ENCODE measurements at places on chromosomes 6 and 20.

DNA sequence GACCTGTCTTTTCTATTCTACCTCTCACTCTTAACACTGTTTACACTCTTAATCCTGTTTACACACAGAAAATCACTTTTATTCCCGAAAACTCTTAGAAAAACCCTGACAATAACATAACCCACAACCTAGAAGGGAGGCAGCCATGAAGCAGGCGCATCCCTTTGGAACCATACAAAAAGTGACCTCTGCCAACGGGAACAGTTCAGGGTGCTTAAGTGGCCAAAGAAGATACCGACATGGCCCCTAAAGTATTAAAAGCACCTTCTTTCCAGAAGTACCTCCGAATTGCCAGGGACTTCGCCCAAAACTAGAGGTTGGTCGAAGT is 490 bp downstream of the MMUT start:
- DNase-seq = no peak

DNA sequence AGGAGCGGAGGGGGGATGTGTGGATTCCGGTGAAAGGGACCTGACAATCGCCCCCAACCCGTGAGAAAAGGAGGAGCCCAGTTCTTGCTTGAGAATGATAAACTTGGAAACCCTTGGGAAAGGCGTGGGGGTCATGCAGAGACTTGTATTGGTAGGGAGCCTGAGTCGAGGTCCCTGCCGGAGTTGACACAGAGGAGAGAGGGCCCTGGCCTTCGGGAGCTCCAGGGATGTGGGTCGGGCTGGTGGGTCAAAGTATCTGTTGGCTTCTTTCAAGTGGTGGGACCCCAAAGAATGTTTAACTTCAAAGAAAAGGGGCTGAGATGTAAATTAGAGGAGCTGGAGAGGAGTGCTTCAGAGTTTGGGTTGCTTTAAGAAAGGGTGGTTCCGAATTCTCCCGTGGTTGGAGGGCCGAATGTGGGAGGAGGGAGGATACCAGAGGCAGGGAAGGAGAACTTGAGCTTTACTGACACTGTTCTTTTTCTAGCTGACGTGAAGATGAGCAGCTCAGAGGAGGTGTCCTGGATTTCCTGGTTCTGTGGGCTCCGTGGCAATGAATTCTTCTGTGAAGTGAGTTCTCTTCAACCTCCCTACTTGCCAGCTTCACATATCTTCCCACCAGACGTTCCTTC is 571 bp downstream of the CSNK2B start:
- DNase-seq = no peak

DNA sequence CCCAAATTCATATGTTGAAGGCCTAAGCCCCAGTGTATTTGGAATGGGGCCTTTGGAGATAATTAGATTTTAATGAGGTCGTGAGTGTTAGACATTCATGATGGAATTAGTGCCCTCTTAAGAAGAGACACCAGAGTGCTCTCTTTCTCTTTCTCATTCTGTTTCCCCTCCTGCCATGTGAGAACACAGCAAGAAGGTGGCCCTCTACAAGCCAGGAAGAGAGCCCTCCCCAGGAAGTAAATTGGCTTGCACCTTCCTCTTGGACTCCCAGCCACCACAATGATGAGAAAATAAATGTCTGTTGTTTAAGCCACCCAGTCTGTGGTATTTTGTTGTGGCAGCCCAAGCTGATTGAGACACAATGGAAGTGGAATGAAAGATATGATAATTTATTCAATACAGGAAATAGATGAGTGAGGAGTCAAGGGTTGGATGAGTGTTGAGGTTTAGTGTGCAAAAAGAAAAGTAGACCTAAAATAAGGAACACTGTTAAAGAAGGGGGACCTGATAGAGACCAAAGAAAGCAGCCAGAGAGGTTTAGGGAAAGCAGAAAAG is 25.9 kb upstream of the ATXN1 start:
- DNase-seq = no peak

- no peak for DNase-seq
These were observed 57.5 kb downstream of the MYLK4 start for GRCh38 chr6:2693231-2693630.

GRCh38 chr6:56803594-56803993 is 151.3 kb upstream of the BEND6 start:
- no peak for DNase-seq

DNA sequence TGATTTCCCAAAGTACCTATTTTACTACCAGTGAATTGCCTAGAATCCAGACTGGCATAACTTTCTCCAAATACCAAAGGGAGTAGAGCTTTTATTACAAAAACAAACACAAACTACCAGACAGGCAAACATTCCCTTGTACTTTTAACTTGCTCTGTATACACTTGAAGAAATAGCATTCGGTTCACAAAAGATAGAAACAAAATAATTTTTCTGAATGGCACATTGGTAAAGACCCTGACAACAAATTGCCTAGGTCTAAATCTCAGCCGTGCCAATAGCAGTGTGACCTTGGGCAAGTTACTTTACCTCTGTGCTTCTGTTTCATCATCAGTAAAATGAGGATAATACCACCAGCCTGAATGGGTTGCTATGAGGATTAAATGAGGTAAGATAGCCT is 15.9 kb downstream of the ARHGAP18 start:
- DNase-seq = no peak

DNA sequence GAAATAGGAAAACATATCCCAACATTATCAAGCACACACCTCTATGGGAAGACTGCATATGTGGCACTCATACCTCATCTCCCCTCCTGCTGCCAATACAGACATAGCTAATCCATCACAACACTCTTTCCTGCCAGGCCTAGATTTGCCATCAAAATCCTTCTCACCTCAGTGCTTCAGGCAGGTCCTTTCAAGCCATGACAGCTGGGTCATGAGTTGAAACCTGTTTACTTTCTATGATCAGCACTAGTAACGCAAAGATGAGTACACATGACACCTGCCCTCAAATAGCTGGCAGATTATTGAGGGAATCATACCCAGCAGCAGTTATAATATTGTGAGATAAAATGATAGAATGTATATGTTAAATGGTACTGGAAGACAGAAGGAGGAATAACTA is 183.1 kb downstream of the AIG1 start:
- DNase-seq = no peak

- DNase-seq = no peak
These were observed 40.9 kb downstream of the CDH22 start for GRCh38 chr20:46267108-46268105.

DNA sequence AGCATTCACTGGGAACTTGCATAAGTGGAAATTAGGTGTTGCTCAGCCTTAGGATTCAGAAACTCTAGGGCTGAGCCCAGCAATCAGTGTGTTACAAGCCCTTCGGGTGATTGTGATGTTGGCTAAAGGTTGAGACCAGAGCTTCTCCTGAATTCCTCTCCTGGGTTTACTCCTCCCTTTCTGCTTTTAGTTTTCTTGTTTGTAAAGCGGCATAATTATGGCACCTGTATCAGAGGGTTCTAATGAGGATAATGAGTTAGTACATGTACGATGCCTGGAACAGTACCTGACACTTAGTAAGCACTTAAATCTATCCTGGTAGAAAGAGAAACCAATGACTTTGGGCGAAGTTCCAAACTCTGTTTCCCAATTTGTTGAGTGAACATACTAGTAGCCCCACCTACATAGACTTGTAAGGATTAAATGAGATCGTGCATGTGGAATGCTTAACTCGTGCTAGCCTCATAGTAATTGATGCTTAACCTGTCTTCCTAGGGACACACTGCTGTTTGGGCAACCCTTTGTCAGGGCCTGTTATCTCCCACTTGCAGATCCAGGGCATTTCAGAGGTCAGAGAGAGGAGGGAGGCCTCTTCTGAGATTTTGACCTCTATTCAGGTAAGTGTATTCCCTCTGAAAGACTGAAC is 932 bp upstream of the EZR start:
- no peak for DNase-seq

- DNase-seq = peak; percentile 32
These were observed 5.2 kb downstream of the FOXO3 start for GRCh38 chr6:108565893-108566292.

GRCh38 chr6:11058406-11058805 is 14.3 kb upstream of the ELOVL2 start:
- no peak for DNase-seq

GRCh38 chr6:105120570-105120969 is 59.2 kb downstream of the POPDC3 start:
- DNase-seq = no peak

DNA sequence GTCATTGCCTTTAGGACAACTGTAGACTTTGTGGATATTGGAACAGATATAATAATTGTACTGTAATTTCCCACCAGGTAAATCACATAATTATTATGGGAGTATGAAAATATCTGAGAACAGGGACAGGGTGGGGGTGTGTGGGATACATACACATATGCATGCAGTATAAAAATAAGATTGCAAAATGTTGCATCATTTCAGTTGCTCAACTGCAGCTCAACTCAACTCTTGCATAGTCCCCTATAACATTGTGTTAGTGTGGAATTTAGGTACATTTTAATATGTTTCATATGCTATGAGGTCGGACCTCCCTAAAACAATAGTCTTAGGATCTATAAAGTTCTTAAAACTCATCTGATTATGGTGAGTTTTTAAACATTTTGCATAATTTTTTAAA is 275.0 kb upstream of the FLRT3 start:
- no peak for DNase-seq

DNA sequence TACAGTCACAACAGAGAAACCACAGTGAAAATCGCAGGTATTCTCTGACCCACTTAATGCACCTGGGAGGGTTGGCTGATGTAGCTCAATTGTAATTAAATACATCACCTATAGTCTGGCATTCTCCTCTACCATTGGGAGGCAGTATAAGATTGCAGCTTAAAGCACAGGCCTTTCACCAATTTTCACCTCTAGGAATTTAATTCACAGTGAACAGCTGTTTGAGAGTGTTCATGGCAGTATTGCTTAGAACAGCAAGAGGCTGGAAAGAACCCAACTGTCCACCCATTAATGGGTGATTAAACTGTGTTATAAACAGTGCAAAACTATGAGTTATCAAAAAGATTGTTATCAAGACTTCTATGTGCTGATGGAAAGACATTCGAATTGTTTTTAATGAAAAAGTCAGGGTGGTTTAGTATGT is 2.0 kb downstream of the EDEM2 start:
- peak; percentile 67 for DNase-seq

DNA sequence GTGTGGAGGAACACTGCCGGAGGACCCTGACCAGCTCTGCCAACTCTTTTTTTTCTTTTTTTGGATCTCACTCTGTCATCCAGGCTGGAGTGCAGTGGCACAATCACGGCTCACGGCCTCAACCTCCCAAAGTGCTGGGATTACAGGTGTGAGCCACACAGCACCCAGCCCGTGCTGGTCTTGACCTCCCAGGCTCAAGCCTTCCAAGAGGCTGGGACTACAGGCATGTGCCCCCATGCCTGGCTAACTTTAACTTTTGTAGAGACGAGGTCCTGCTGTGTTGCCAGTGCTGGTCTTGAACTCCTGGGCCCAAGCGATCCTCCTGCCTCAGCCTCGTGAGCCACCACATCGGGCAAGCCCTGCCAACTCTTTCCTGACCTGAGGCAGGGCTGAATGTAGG is 11.2 kb downstream of the GCNT2 start:
- no peak for DNase-seq

DNA sequence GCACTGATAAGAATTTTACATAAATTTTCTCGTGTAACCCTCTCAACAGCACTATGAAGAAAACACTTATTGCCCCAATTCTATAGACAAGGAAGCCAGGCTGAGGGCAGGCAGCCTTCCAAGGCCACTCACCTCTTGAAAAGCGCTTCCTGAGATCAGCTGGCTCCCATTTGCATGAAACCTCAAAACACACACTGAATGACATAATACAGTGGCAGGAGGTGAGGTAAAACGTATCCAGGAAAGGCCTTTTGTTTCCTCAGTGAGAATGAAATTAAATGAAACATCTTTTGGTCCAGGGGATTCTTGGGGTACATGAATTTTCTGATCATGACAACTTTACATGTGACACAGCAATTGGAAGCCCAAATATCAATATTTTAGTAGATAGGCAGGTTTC is 112.5 kb downstream of the WDR27 start:
- peak; percentile 33 for DNase-seq

DNA sequence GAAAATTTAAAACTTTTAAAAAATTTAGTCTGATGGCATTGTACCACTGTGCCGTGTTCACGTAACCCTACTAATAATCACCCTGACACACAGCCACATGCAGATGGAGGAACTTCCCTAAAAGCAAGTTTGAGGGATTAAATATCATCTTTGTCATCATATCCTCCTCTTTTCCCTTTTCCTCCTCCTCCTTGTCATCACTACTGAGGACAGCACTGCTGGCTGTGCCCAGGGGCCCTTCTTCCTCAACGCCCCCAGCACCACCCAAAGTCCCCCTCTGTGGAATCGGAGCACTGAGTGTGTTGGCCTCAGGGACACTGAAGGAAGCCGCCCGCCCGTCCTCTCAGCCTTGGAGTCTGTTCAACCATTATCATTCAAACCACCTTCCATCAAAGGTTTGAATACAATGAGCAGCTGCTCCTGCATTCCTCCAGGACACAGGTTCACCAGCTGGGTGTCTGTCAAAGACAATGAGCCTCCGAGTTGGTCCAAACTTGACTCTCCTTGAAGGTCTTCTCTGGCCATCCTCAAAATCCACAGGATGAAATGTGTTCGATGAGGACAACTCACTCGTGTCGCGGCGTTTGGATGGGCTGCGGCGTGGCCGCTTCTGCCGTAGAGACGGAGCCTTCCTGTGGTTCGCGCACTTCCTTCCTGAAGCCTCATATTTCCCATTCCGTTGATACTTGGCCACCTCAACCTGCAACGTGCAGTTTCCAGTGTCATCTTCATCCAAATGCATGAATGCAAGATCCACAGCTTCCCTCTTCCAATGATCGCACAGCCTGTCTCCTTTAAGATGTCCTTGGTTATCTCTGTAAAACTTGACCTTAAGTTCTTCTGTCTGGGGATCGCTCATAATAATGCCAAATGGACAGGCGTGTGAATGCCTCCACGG is 23.3 kb downstream of the NQO2 start:
- DNase-seq = peak; percentile 48

- DNase-seq = no peak
These were observed 175.2 kb downstream of the MRPL14 start for GRCh38 chr6:43951756-43952675.

GRCh38 chr20:5070570-5070969 is 49.2 kb downstream of the PCNA start:
- DNase-seq = no peak

DNA sequence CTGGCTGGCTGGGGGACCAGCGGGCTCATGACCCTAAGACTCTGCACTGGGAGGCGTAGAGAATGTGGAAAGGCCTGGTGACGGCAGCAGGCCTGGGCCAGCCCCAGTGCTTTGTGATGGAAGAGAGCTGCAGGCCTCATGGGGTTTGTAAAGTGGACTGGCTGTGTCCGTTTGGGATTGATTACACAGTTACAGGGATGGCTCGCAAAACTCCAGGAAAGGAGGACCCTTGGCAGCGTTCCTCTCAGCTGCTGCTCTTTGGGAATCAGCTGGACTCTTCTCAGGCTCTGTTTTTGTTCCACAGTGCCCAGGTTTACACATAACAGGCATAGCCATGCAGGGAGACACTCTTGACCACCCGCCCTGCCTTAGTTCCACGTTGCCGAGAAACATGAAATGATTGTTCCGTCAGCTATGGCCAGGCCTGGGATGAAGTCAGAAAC is 89.0 kb downstream of the SLX4IP start:
- DNase-seq = no peak

GRCh38 chr20:5638023-5638422 is 112.2 kb upstream of the SHLD1 start:
- DNase-seq = no peak

- DNase-seq = no peak
These were observed 66.3 kb downstream of the CEP162 start for GRCh38 chr6:84161190-84161589.

GRCh38 chr6:167125410-167125809 is 2.5 kb downstream of the CCR6 start:
- DNase-seq = no peak

GRCh38 chr20:24781418-24781980 is 167.6 kb upstream of the CST7 start:
- no peak for DNase-seq

Data from CD4-positive, alpha-beta T cell treated with Interleukin-4 for 4 hours (primary cell).